ENCODE measurements at places on chromosomes 2 and 18.
A peak's percentile ranks its signal among the peaks of the same experiment; 100 is the strongest.

DNA sequence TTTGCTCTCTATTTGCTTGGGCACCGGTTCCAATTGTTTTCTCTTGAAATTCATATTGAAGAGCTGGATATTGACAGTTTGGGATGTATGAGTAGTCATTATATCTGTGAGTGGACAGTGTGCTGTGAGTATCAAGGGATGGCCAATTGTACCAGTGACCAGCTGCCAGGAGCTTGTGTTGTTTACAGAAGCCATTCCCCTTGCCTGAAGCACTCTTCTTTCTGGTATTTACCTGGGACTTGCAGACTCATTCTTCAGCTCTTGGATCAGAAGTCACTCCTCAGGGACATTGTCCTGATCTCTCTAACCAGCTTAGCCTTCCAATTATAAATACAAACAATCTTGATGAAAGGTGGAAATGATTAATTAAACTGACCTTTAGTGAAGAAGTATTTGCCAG is 438.3 kb upstream of the LRATD1 start:
- no peak for DNase-seq

- DNase-seq = no peak
Observed at GRCh38 chr18:22214731-22215528, 45.5 kb downstream of the GATA6 start.

DNA sequence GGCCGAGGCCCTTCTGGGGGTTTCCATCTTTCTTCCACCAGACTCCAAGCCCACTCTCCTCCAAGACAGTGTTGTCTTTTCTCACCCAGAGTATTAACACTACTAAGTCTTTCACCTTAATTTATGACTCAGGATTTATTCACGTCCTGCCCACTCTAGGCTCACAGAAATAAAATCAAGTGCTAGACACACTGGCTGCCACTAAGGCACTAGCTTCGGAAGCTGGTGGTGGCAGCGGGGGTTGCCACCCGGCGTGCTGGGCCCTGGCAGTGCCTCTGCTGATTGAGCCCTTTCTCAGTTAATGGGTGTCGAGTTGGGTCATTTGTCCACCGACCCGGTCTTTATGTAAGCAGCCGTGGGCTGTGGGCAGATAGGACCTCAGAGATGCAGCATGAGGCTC is 93.6 kb upstream of the FZD5 start:
- DNase-seq = no peak

- no peak for DNase-seq
Observed at GRCh38 chr2:120564213-120565094, 171.2 kb upstream of the GLI2 start.

DNA sequence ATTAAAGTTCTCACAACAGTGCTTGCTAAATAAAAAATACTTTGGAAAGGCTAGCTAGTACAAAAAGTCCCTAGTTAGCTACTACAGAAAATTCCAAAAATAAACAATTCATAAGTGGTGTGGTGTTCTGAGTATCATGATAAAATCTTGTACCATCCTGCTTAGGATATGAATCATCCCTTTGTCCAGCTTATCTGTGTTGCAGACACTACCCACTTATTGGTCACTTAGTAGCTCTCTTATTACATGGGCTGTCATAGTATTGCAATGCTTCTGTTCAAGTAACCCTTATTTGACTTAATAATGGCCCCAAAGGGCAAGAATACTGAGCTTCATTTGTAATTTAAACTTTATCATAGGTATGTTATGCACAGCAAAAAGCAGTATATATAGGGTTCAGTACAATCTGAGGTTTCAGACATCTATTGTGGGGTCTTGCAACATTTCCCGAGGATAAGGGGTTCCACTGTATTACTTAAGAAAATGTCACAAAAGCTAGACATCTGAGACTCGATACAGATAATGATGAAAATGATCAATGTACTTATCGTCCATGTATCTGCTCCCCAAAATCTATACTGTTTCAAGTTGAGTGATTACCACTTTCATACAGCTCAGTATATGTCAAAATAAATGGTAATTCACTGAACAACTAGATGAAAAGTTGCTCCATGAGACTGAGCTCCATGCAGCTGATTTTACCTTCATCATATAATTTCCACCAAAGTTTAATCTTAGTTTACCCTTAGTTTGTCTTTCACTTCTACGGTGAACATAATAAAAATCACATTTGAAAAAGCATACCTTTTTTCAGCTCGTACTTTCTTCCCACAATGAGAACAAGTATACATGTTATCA is 93.8 kb downstream of the C2orf74 start:
- no peak for DNase-seq

DNA sequence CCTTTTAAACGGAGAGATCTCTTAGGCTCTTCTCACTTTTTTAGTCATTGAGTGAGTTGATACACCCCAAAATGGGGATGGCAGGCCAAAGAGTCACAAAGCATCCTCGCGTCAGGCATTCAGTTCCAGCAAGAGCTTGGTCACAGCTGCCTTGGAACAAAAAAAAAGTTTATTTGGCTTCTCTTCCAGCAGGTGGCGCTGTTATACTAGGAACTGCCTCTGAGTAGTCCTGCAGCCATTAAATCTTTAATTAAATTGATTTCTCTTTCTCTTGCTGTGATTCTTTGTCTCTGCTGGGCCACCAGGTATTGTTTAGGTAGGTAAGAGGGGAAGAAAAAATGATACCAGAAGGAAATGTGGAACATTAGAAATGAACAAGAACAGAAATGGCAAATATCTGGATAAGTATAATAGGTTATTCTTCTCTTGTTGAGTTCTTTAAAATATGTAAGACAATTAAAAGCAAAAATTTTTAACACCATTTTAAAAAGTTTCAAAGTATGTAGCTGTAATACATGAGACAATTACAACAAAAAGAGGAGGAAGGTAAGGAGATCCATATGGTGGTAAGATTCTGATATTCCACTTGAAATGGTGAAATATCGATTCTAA is 175.1 kb downstream of the GALNT1 start:
- peak; percentile 21 for DNase-seq

DNA sequence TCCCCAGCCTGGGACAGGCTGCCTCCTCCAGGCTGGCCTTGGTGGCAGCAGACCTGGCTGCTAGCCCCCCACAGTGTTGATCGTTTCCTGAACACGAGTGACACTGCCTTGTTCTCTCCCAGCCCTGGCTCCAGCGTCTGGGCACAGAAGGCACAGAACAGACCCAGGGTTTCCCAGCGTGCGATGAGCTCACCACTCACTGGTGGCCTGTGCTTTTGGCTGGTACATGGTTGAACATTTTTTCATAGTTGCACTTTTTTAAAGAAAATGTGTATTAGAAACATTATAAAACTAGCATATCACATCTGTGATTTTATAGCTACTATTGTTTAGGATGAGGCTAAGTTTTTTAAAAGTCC is 40.9 kb downstream of the SCTR start:
- DNase-seq = no peak

GRCh38 chr2:34656632-34657031 is 1057.5 kb upstream of the FAM98A start:
- no peak for DNase-seq

GRCh38 chr2:46390901-46391395 is 88.4 kb upstream of the TMEM247 start:
- no peak for DNase-seq

DNA sequence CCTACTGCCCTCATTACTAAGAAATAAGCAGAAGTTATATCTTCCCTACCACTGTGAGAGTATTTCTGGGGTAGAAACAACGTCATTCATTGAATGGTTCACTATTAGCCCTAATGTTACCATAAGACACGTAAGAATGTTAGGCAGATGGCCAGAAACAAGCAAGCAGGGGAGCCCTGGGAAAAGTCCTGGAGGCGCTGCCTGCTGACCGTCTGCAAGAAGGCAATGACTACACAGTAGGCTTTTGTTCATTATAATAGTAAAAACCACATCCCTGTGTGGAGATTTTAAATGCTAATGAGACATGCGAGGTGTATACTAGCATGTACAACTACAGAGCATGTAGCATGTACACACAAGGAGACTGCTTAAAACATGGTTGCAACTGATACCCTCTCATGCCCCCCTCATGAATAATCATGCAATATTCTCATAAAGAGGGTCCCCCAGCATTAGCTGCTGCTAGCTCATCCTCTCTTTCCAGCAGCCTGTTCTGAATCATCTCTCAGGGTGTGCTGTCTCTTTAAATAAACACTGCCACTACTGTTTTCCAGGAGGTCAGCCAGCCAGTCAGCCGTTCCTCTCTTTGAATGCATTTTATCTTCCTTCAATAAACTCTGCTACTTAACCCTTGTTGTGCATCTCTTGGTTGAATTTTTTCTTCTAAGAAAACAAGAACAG is 23.6 kb downstream of the SUCLG1 start:
- no peak for DNase-seq
